Activated CD4-positive, alpha-beta memory T cell treated with anti-CD3 and anti-CD28 coated beads for 36 hours (primary cell): ENCODE measurements at places on chromosomes 6 and 20.

- DNase-seq = no peak
Measured at GRCh38 chr6:69802995-69803394, 6.2 kb upstream of the LMBRD1 start.

- no peak for DNase-seq
Measured at GRCh38 chr20:47665221-47665991, 119.9 kb downstream of the SULF2 start.

DNA sequence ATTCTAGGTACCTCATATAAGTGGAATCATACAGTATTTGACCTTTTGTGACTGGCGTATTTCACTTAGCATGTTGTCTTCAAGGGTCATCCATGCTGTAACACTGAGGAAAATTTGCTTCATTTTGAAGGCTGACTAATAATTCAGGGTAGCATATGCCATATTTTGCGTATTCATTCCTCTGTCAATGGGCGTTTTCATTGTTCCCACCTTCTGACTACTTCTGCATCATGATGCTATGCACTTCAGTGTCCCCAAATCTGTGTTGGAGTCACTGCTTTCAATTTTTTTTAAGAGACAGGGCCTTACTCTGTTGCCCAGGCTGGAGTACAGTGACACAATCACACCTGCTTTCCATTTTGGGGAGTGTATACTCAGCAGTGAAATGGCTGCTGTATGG lies 51.6 kb downstream of the SYNDIG1 start:
- no peak for DNase-seq

GRCh38 chr6:75230484-75231325 lies 12.9 kb downstream of the COX7A2 start:
- no peak for DNase-seq

DNA sequence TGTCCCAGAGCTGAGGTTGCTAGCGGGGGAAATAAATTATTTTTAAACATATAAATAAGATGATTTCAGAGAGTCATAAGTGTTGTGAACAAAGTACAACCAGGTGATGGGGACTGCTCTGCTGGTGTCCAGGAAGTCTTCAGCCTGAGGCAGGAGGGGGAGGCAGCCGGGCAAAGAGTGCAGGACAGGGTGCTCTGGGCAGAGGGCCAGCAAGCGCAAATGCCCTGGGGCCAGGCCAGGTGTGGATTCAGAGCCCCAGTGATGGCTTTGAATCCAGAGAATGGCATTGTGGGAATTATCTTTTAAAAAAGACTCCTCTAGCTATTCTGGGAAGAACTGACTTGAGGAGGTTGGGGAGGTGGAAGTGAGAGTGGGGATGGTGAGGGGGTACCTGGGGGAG lies 1.6 kb downstream of the CLPSL1 start:
- DNase-seq = no peak

DNA sequence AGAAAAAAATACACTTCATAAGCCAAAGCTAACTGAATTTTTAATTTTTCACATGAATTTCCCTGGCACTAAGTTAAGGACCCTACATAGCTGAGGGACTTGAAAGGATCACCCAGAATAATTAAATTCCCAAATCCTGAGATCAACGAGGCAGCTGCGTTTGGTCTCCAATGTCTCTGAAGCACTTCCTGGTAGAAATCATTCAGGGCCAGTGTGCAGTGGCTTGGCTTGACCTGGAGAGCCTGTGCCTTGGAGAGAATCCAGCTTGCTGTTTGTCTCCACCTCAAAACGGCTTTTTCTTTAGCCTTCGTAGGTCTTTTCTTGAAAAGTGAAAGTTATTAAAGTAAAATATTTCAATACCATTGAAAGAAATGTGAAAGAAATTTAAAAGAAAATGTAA lies 92.4 kb downstream of the SMOC2 start:
- DNase-seq = no peak

DNA sequence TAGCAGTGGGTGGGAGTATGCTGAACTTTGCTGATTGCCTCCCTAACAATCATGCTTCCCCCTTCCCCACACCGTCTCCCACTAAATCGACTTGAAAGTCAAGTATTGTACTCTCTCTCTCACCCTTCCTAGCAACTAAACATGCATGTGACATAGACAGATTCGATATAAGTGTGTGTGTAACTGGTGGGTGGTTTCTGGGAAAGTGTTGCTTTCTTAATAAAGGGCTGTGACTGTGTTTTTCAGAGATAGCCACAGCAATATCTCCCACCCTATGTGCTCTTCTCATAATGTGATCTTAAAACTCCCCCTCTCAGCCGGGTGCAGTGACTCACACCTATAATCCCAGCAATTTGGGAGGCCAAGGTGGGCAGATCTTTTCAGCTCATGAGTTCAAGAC lies 49.3 kb upstream of the E2F3 start:
- peak; percentile 36 for DNase-seq

- no peak for DNase-seq
Measured at GRCh38 chr20:52294106-52294628, 102.6 kb upstream of the ZFP64 start.
